ENCODE measurements at places on chromosomes 6 and 20.
A peak's percentile ranks its signal among the peaks of the same experiment; 100 is the strongest.

- DNase-seq: peak; percentile 54
Measured at GRCh38 chr20:38272398-38272797, 11.9 kb upstream of the KIAA1755 start.

DNA sequence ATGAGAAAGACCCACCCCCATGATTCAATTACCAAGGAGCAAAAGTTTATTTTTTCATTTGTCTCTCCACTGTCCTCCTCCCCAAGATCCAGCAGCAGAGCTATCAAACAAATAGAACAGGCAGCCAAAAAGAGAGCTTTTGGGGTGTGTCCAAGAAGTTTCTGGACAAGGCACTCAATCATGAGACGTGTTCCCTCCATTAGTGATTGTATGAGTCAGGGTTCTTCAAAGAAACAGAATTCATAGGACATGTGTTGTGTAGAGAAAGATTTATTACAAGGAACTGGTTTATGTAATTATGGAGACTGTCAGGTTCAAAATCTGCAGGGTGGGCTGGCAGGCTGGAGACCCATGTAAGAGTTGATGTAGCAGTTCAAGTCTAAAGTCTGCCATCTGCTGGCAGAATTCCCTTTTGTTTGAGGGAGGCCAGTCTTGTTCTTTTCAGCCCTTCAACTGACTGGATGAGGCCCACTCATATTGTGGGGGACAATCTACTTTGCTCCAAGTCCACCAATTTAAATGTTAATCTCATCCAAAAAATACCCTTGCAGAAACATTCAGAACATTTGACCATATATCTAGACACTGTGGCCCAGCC, 248.1 kb upstream of the OPRM1 start:
- peak; percentile 22 for DNase-seq

- no peak for DNase-seq
Measured at GRCh38 chr6:160315310-160315709, 32.9 kb upstream of the SLC22A3 start.

DNA sequence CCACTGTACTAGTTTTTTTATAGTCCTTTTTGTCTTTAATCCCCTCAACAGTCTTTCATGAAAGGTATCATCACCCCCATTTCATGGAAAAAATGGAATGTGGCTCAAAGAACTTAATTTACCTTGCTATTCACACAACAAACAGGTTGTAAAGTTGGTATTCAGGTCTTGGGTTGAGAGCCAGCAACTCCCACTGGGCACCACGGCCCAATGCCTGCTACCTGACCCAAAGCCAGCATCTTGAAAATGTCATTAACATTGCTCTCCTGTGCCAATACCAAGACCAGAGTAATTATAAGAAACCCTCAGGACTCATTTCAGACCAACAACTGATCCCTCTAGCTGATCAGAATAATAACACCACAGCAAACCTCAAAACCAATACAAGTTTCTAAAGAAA, 75.7 kb downstream of the METTL24 start:
- DNase-seq: no peak

DNA sequence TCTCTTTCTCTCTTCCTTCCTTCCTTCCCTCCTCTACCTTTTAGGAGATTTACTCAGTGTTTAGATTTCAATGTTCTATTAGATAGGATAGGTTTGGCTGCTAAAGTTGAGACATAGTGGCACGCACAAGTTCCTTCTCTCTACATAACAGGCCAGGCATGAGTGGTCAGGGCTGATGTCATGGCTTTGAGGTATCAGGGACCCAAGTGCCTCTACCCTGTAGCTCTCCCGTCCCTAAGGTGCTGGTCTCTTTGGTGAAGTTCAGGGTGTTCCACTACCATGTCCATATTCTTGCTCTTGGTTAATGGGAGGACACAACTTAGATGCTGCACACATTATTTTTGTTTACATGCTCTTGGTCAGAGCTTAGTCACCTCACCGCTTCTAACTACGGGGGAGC, 245.3 kb downstream of the QKI start:
- no peak for DNase-seq

Measured in fibroblast of upper back skin (primary cell).